ENCODE measurements at places on chromosomes 7 and 10.

- DNase-seq, result no peak
These were observed 10.7 kb downstream of the GDF2 start for GRCh38 chr10:47332946-47333345.

DNA sequence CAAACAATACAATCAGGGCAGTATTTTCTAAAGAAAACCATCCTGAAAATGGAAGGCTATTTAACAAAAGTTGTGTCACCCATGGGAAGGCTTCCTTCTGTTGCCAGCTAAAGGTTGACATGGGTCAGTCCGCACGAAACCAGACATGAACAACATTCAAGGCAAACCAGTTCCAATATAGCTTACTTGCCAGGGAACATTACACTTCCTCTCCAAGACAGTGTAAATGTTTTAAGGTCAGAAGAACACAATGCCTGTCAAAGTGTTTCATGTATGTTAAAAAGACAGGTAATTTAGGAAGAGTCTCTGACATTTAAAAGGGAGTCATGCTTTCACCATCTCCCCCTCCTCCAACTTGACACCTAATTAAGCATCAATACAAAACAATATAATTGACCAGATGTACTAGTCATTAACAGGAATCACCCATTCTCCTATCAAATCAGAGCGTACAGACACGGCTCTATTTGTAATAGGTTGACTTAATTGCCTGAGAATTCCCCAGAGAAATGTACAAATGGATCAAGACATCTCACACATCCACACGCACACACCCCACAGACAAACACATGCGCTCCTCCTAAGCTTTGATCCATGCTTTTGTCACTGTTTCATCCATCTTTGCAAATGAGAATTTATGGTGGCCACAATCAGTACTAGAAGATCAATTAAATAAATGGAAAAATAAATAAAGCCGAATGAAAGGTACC, 69.5 kb downstream of the CACNA2D1 start:
- no peak for DNase-seq

- DNase-seq, result no peak
These were observed 512.6 kb upstream of the FOXK1 start for GRCh38 chr7:4169455-4169854.

GRCh38 chr10:121862649-121863048, 65.2 kb downstream of the ATE1 start:
- no peak for DNase-seq

DNA sequence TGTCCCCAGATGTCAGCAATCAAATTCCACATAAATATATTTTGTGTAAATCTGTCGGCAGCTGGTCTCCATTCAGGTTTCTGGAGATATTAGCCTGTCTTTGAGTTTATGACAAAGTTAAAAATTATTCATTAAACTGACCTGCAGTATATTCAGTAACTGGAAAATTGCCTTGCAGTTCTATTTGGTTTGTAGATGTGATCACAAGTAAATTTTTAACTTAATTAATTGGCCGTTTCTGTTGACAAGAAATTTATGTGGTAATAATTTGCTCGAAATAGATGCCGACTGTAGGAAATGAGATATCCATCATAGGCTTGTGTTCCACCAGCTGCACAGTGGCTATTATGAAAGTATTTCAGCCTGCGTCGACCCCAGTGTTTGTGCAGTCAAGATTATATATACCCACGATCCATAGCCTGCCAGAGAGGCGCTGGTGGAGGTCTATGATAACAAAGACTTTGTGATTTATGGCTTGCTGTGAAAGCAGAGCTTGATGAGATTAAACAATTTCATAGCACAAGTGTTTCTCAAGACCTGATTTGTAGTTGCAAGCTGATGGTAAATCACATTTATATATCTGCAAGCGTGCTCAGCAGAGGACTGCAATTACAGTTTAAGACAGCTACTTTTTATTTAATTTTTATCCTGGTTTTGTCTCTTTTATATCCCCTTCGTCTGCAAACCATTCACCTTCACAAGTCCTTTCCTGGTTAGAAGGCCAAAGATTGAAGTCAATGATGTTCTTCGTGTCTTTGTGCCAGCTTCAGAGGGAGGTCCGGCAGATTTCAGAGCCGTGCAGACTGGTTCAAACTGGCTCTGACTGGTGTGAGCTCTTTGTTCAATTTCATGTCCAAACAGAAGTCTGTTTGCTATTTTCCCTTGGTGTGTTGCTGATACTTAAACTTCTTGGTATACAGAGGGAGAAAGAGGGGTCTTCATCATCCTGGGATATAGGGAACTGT, 850.9 kb downstream of the LRMDA start:
- no peak for DNase-seq

DNA sequence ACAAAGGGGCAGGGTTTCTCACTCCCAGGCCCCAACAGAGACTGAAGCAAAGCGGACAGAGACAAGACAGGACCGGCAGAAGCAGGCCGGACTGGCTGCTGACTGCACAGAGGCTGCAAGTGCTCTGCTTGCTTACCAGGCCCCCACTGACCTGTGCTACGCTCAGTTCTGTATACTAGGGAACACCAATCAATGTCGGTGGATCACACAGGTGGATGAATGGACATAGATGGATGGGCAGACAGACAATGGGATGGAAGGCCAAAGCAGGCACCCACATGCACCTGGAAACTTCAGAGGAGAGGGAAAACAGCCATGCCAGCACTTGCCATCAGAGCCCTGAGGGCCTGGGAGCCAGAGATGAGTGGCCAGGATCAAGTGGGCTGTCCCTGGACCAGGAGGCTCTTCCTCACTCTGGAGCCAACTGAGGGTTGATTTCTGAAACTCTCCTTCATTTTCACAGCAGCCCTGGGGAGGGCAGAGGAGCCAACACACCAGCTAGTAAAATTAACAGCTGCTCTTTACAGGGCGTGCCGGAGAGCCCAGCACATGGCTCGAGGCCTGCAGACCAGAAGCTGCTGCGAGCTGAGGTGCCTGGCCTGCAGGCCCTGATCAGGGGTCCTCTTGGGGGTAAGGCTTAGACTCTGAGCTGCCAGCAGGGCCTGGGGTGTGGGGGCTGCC, 243.6 kb downstream of the KCNMA1 start:
- no peak for DNase-seq
